ENCODE measurements at places on chromosomes 1 and 21.

DNA sequence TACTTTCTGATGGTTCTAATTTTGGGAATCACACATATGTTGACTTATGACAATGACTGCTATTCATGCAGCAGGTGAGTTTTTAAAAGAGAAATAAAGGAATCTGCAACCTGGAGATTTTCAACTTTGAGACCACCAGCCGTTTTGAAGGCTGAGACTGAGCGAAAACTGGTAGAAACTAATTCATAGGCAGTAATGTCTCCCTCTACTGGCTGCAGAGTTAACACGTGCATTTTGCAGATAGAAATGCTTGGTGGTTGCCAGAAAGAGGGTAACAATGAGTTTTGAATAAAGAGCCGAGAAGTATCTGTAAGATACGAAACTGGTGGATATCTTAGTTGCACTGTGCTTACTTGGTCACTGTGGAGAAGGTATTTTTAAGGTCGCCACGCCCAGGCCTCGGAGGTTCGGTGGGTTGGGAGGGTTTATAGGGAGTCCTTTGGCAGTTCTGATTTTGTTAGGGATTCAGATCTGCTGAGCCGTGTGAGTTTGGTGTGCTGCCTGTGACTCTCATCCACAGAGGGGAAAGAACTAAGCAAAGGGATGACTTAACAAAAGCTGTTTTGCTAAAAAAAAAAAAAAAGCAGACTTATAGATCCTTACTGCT lies 83.0 kb downstream of the RYR2 start:
- no peak for DNase-seq

DNA sequence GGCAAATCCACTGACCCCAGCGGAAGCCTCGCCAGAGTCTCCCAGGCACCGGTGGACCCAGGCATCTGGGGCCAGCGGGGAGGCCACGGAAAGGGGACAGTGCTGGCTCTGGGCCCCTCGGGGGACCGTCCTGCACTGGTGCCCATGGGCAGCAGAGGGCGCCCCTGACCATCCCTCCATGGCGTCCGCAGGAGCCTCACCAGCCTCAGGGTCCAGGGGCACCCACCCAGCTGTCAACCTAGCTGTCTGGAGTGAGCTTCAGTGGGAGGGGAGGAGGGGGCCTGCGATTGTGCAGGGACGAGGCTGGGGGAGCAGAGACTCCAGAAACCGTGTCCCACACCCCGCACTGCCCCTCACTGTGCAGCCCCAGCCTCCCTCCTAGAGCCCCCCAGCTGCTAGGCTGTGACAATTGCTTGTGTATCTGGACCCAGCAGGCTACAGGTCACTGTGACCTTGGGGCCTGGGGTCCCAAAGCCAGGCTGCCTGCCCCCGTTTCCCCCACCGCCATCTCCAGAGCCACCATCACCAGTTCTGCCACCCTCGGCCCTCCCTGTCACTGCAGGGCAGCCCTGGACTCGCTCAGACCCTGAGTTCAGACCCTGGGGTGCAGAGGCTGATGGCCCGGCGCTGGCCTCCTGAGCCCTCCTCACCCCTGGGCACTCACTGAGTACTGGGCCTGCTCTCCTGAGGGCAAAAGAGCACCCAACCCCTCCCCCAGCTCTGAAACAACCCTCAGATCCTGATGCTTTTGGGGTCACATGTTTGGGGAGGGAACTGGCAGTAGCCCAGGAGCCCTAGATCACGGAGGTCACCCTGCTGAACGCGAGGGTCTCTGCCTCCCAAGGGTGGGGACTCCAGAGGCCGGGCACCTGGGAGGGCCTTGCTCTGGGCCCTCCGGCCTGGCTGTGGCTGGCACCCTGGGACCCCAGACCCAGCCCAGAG lies 10.6 kb upstream of the COL6A1 start:
- DNase-seq: peak; percentile 28

GRCh38 chr1:21873761-21874160 lies 61.7 kb downstream of the LDLRAD2 start:
- no peak for DNase-seq

- no peak for DNase-seq
Measured at GRCh38 chr1:16716691-16717335, 23.5 kb upstream of the RNU1-4 start.

DNA sequence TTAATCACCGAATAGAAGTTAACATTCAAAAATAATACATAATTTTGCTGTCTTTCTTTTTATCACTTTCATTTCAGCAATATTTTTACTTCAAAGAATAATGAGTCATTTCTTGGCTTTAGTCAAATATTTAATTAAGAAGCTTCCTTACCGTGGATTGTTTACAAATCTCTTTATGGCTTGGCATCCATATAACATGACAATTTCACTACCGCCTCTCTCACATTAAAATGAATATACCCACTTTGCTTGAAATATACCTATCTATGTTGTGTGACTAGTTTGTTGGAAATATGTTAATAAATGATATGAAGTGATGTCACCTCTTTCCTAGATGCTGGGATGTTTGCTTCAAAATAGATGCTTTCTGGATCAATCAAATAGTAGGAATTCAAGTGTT lies 1203.9 kb downstream of the AMY1C start:
- DNase-seq: no peak

DNA sequence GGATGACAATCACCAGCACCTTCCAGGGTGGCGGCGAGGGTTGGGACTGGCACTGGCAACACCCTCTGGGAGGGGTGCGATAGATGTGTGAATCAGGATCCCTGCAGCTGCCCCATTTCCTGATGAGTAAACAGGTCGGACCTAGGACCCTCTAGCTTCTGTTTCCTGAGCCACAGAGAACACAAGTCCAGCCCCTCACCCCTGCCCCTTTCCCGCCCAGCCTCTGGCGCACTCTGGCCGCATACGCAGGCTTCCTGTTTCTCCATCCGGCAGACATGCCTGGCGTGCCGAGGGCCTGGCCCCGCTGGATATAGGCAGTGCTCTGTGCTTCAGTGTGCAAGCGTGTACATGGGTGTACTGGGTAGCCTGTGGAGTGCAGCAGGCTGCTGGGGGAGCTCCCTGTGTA lies 4.6 kb downstream of the PEAR1 start:
- no peak for DNase-seq

- peak; percentile 52 for DNase-seq
Measured at GRCh38 chr1:211698161-211699026, 23.0 kb upstream of the NEK2 start.

DNA sequence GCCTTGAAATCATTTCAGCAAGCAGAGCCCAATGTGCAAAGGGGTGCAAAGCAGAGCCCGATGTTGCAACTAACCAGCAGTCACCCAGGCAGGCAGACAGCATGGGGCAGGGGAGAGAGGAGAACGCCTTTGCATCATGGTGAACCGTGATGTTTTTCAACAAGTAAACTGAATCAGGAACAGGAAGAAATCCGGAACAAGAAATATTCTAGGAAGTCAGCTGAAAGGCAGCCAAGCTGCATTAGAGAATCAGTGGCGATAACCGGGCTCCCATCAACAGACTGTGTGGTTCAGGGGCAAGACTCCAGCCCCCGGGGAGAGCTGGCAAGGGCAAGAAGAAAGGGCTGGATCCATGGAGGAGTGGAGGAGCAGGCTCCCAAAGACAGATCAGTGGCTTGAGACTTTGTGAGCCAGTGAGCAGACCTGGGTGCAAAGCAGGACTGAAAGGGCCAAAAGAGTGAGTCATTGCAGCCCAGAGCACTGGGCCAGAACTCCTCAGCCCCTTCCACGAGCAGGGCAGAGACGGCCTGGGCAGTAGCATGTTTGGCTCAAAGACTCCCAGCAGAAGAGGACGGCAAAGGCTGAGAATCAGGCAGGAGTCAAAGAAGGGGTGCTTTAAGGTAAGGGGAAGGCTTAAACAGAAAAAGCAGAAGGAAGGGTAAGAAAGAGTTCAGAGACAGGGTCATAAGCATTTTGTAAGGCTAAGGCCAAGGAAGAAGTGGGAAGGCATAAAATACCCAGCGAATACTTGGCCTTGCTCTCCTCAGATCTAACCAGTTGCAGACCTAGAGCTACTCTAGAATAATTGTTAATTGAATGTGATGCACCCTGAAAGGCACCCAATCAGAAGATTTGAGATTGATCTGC lies 155.0 kb downstream of the SETD4 start:
- no peak for DNase-seq

DNA sequence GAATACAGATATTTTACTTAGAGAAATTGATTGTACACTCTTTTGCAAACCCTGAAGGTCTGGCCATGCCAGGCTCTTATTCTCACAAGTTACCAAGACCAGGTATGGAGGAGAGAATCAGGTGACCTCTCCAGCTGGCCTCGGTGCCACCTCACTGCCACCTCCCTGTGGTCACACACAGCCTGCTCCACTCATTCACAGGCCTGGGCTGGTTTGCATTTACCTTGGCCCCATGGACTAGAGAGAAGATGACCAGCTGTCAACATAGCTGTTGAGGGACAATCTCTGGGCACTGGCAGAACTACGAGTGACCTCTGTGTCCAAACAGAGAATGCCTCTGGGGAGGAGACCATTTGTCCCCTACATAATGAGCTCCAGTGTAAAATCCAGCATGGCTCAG lies 291.2 kb upstream of the RUNX1 start:
- no peak for DNase-seq

GRCh38 chr1:5423109-5423508 lies 569.1 kb downstream of the NPHP4 start:
- DNase-seq: no peak

- DNase-seq: no peak
Measured at GRCh38 chr1:159877695-159878444, 15.4 kb upstream of the VSIG8 start.

DNA sequence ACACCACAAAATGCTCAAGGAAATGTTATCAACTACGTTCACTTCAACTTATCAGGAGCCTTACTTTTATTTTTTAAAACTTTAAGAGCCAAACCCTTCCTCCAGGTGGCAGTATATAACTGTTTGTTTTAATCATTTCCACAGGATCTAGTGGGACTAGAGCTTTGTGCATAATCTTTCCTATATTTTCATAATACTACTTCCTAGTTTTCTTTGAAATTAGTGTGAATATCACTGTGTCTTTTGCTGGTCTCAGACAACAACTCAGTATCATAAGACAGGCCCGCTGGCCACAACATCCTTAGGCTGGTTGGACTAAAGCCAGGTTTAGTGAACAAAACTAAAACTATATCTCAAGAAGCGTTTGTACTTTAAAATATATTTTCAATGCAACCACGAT lies 145.5 kb downstream of the TIAM1 start:
- DNase-seq: no peak

Measured in activated CD8-positive, alpha-beta memory T cell treated with anti-CD3 and anti-CD28 coated beads for 4 hours (primary cell).